ENCODE measurements at places on chromosomes 3 and 15. TPM values are rescaled to one million over a fixed set of nuclear protein-coding genes. Genes with fewer than 3 reads are reported as not detected.
A peak's percentile ranks its signal among the peaks of the same experiment; 100 is the strongest.

The PEX11A gene
- 4.0 TPM for total RNA-seq

DNA sequence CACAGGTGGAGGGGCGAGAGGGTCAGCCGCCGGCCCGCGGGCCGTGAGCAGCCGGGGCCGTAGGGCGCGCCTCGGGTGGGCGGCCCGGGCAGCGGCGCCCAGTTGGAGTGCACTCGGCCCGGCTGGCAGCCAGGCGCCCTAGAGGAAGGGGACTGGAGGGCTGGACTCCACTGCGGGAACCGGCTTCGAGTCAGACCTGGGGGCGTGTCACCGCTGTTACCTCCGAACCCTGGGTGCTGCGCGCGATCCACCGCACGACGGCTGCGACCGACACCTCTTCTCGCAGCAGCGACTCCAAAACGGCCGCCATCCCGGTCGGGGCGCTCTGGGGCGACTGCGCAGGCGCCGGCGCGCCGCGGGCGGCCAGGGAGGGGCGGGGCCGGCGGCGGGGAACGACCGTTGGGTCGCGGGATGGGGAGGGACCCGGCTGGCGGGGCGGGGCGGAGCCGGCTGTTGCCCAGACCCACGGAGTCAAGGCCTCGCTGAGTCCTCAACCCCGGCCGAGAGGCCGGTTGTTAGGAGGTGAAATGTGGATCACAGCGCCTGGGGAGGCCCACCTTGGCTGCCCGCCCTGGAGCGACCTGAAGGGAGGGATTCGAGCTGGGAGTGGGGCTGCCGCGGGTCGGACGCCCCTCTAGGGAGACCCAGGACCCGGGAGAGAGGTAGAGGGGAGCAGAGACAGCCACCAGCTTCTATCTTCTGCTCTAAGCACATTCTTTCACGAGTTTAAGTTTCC, at the start of gene CDAN1:
Gene CDAN1 (minus strand): TSS at position 336 of the 736 bp plus-strand sequence. CDS start 26 bp downstream, at position 310.
- peak; percentile 41 for DNase-seq

- no peak for DNase-seq
Measured at GRCh38 chr15:68414206-68414555, 17.8 kb downstream of the ITGA11 start.

The RNF111 gene
- total RNA-seq = 15.3 TPM

The HRG gene
- total RNA-seq = 0.13 TPM

- no peak for DNase-seq
Measured at GRCh38 chr3:78941587-78941986, 826.2 kb downstream of the ROBO1 start.

GRCh38 chr3:182083112-182083511, 371.4 kb downstream of the SOX2 start:
- DNase-seq = no peak

DNA sequence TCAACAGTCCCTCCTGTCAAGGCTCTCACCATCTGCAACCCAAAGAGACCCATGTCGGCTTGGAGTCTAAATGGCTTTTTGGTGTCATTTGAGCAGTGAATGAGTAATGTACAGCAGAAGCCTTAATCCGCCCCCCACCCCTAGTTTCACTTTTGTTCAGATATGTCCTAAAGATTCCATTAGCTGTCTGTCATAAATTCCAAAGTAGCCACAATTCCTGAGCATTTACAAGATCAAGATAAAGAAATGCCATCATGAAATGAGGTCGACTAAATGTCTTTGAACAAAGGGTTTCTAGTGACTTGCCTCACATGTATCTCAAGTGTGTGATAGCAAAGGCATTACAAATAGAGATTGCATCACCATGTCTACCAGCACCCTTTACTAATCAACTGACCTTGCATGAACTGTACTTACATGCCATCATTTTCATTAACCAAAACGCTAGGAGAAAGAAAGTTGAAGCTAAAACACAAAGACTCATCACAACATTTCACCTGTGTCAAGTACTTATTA, 123.8 kb upstream of the PHLDB2 start:
- peak; percentile 97 for DNase-seq

The LMAN1L gene
- not detected for total RNA-seq

- no peak for DNase-seq
Measured at GRCh38 chr15:81939604-81940440, 106.0 kb downstream of the MEX3B start.

DNA sequence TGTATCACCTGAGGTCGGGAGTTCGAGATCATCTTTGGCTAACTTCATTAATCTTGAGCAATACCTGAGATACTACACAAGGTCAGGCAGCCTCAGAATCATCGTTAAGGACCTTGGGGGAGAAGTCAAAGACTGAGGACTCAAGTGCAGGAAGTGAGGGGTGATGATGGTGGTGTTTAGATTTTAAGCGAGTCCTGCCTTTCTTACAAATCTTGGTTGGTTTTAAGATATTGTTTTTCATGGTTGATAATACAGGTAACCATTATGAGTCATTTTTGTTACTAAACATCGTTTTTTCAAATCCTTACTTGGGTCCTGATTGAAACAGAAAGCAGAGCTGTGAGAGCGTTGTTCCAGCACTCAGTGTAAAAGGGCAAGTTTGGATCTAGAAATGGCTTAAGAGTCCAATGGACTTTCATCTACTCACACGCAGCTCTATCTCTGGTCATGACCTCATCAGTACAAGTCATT, 4.1 kb downstream of the RASGRP1 start:
- DNase-seq = no peak

DNA sequence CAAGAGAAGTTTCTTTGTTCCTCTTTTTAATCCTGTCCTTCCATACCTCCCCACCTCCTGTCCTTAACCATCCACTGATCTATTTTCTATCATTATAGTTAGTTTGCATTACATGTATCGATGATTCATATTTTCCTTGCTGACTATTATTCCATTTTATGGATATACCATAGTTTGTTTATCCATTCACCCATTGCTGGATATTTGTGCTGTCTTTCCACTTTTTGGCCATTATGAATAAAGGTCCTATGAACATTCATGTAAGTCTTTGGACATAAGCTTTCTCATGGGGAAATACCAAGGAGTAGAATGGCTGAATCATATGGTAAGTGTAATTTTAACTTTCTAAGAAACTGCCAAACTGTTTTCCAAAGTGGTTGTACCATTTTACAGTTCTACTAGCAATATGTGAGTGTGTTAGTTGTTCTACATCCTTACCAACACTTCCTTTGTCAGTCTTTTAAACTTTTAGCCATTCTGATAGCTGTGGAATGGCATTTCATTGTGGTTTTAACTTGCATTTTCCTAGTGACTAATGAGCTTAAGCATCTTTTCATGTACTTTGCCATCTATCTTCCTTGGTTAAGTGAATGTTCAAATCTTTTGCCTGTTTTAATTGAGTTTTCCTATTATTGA, 11.7 kb downstream of the ATP6V1A start:
- no peak for DNase-seq

- DNase-seq = no peak
Measured at GRCh38 chr3:13013994-13014754, 59.1 kb downstream of the IQSEC1 start.

GRCh38 chr15:83287541-83288027, 3.1 kb upstream of the BNC1 start:
- peak; percentile 89 for DNase-seq

DNA sequence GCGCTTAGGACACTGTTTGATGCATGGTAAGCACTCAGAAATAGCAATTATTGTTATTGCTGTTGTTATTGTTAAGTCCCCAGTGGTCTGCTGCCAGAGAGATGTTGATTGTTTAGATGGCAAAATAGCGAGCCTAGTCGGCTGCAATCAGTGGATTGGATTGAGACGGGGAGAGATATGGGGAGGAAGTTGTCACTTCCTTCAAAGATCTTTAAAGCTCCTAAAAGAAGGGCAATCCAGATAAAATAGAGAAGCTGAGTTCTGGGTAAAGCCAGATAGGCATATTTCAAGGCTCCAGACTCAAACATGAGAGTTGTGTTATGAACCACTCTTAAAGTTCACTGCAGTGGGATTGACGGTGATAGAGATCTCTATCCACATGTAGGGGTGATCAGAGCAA, 64.5 kb downstream of the RYR3 start:
- no peak for DNase-seq

DNA sequence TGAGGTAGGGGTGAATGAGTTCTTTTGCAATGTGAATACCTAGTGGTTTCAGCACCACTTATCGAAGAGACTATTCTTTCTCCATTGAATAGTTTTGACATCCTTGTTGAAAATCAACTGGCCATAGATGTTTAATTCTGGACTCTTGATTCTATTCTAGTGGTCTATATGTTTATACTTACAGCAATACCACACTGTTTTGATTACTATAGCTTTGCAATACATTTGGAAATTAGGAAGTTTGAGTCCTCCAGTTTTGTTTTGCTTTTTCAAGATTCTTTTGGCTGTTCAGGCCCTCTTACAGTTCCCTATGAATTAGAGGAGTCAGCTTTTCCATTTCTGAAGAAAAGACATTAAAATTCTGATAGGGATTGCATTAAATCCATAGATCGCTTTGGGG, 30.1 kb downstream of the MAP1A start:
- DNase-seq = no peak

The PSTPIP1 gene
- total RNA-seq = 0.89 TPM

- no peak for DNase-seq
Measured at GRCh38 chr15:49471733-49472132, 48.7 kb downstream of the FGF7 start.

The CCR5 gene
- not detected for total RNA-seq

The CCDC54 gene
- total RNA-seq = not detected

The CYP8B1 gene
- not detected for total RNA-seq

The GLDN gene
- not detected for total RNA-seq

The CISH gene
- 3.8 TPM for total RNA-seq

The HESX1 gene
- total RNA-seq = 2.9 TPM

- DNase-seq = no peak
Measured at GRCh38 chr3:98972720-98973119, 71.2 kb upstream of the DCBLD2 start.

- no peak for DNase-seq
Measured at GRCh38 chr15:62592920-62593319, 427.8 kb upstream of the C2CD4B start.

GRCh38 chr15:90020936-90021507, 19.9 kb downstream of the ZNF710 start:
- DNase-seq = no peak

DNA sequence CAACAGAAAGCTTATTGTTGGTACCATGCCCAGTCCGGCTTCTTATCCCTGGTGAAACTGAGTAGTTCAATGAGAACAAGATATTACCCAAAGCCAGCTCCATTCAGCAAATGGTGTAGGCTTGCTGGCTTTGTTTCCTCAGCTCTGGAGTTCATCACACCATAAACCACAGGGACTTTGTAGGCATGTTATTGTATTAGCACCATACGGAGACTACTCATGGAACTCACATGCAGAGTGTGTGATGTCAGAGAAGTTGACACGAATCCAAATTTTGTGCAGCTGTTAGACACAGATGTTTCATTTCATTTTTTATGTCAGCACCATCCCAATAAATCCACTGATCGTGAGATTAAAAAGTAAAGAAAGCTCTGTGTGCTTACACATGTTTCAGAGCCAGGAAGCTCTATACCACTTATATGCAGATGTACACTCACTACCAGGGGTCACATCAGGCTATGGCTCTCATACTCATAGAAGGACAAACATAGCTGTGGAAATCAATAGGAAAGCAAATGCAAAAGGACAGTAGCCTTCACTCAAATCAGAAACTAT, 63.4 kb upstream of the LEKR1 start:
- no peak for DNase-seq

DNA sequence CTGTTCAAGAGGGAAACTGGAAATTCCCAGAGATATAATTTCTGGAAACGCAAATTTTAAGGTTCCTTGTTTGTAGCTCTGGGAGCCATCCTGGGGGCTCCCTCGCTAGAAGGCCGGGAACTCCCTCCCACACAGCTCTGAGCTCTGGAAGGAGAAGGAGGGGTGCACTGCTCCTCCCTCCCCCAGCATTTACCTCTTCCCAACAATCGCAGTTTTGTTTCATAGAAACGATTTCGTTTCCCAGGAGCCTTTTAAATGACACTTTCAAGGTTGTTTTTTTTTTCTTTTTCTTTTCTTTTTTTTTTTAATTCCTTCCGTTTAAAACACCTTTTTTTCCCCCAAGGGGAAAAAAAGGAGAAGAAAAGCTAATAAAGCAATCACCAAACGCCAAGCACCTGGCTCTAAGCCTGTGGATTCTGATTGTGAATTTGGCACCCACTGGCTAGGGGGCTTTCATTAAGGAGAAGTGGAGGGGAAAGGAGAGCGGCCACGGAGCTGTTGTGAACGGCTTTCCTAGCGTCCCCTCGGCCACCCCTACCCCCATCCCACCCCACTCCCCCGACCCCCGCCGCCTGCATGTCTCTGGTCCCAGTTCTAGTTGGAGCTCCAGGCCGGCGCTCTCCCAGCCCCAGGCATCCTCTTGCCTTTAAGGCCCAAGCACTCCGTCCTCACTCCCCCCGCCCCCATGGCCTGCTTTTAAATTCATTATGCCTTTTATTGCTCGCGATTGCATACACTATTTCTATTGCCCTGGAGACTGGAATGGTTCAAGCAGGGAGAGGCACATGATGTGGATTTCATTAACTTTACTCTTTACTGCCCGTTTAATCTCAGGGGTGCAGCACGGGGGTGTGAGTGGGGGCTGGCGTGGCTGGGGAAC, 13.6 kb upstream of the CCDC33 start:
- DNase-seq = no peak

- DNase-seq = no peak
Measured at GRCh38 chr3:58237941-58238681, 519 bp downstream of the ABHD6 start.

The TBC1D2B gene
- 29.0 TPM for total RNA-seq

- no peak for DNase-seq
Measured at GRCh38 chr15:99371180-99372103, 120.2 kb downstream of the LRRC28 start.

DNA sequence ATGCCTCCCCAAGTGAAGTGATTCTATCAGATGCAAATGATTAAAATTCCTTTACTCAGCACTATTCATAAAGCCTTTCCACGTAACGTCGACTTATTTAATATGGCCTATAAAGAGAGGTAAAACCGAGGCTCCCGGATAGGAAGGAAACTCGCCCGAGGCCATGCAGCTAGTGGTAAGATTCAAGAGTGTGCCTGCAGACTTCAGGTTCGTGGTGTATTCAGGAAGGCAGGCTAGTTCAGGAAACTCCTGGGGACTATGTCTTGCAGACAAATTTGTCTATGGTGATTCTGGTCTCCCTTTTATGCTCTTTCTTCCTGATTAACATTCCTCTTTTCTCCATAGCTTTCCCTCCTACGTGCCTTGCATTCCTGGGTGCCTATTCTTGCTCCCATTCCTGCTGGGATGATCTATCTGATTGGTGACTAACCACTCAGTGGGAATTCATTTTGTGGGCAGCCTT, 150.7 kb downstream of the SST start:
- DNase-seq = no peak

The LARP6 gene
- 101 TPM for total RNA-seq
